ENCODE measurements at places on chromosomes 5 and 9.

DNA sequence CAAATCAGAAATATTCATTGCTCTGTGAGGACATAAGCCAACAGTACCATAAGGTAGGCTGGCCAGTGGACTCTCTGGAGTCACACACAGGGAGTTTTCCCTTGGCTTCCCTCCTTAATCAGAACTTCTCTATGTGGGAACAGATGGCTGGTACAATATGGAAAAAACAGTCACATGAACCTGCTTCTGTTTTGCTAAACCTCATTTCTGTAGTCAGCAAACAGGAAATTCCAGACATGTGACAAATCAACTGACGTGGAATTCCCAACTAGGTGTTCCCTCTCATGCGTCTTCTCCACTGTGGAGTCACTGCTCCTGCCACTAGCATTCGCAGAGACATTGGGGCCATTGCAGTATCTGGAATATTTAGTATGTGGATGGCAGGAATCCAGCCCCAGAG, 617.6 kb downstream of the KIF4B start:
- no peak for DNase-seq

GRCh38 chr9:69645488-69645887, 26.7 kb downstream of the APBA1 start:
- no peak for DNase-seq

DNA sequence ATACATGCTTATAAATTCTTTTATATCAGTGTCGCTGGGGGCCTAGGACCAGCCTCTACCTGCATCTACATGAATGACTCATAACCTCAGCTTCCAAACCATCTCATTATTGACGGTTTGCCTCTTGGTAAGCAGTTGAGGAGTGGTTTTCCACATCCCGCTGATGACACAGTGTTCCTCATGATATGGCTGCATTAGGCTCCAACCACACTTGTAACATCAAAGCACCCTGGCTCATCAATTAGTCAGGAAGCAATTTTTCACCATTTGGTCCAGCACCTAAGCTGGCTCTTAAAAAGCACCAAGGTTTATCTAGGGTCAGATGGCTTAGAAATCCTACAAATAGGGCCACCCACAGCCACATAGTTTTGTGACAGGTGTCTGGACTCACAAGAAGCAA, 402.4 kb downstream of the ARHGEF28 start:
- no peak for DNase-seq

DNA sequence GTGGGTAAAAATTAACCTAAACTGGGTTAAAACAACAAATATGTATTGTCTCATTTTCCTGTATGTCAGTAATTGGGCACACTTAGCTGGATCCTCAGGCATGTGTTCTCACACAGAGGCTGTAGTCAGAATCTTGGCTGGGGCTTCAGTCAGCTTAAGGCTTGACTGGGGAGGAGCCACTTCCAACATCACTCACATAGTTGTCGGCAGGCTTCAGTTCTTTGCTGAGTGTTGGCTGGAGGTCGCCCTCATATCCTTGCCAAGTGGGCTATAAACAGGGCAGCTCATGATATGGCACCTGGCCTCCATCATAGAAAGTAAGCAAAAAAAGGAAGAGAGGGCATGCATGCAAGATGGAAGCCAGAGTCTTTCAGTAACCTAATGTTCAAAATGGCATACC, 173.0 kb downstream of the GIN1 start:
- DNase-seq, result no peak

DNA sequence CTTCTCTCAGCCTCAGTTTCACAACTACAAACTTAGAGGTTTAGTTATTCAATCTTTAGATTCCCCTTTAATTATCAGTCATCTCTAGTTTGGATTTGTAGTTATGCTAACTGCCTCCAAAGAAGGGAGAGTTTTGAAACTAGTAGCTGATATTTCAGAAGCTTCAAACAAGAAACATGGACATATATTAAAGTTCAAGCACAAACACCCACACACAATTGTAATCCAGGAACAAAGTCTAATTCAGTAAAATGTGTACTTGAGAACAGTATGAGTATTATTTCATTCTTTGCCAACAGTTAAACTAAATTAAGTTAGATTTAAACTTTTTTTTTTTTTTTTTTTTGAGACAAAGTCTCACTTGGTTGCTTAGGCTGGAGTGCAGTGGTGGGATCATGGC, 71.2 kb upstream of the ABCA1 start:
- no peak for DNase-seq

GRCh38 chr5:149800633-149801032, 70.5 kb downstream of the PPARGC1B start:
- DNase-seq, result no peak
